RPMI8226 (cell line): ENCODE measurements at places on chromosomes 13 and 19.

DNA sequence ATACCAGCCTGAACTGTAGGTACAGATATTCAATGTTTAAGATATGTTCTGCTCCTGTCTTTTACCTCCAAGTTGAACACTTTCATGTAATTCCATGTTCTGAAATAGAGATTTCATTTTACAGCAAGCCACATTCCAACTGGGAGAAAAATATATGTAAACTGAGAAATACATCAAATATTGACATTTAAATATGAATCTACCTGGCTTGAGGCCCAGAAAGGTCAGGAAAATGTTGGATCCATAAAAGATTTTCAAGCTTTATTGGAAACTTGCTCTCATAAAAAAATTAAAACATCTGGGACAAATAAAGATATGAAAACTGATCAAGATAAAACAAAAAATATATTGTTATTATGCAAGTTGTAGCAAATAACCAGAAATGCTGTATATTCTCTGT lies 1078.7 kb upstream of the ATXN8OS start:
- no peak for DNase-seq

DNA sequence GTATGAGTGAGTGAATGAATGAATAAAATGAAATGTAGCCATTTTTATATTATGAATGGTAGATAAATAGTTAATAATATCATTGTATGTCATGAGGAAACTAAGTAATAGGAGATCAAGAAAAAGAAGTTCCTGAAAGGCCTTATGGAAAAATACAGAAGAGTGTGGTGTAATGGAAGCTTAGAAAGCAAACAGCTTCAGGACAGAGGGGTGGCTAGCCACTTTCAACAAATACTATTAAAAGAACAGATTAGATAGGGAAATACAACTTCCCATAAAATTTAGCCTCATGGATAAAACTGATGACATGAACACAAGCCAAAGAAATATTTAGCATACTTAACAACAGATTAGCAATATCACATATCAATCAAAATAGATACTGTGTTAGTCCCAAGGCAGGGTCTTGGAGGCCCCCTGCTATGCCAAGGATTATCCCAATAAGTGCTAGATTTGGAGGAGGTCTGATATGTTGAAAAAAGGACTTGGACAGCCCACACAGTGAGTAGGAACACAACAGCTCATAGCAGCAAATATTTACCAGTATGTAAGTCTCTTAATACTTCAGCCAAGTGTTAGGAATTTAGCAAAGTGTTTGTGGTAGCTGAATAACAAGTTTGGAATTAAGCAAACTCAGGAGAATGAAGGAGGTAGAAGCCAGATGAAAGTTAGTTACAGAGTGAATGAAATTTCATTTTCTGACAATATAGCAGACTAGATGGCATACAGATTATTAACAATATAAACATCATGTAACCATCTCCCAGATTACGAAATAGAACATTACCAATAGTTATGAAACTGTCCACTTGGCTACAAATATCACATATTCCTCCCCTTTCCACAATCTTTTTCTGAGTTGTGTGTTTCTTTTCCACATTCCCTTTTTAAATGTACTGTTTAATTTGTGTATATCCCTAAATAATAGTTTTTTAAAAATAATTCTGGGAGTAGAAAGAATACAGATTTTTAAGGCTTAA lies 1632.0 kb downstream of the PCDH9 start:
- DNase-seq, result no peak

- no peak for DNase-seq
Observed at GRCh38 chr19:7554990-7555864, 19.7 kb downstream of the PNPLA6 start.

DNA sequence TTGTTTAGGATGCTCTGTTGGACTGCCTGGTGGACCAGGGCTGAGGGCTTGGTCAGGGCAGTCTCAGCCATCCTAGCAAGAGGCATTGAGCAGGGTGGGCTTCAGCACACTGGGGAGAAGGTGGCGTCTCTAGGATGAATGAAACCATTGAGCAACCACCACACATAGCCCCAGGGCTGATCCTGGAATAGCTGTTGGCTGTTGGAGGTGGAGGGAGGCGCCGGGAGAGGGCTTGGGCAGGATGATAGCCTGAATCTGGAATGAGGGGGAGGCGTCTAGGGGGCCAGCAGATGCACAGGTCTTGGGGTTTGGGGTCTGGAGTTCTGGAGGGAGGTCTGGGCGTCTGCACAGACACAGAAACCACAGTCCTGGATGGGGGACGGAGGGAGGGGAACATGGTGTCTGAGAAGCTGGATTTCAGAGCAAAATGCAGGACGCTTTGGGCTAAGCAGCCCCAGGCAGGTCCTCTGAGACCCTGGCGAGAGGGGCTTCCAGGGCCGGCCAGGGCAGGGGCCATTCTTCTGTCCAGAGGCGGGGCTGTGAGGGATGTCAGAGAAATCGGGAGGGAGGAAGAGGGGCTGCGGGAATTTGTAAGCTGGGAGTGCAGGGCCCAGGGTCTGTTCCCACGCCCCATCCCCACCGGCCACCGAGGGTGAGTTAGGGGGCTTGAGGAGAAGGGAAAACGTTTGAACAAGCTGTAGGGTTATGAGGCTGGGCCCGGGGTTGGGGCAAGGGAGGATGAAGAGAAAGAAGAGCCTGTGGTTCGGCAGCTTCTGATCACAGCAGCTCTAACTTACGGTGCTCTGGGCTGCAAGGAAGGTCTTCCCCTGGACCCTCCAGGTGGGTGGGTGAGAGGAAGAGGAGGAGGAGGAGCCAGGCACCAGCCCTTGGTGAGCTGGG lies 5.2 kb downstream of the TRAPPC5 start:
- no peak for DNase-seq

- DNase-seq, result no peak
Observed at GRCh38 chr13:102900193-102900608, 54.4 kb downstream of the ERCC5 start.
